ENCODE measurements at places on chromosomes 7 and 10.

DNA sequence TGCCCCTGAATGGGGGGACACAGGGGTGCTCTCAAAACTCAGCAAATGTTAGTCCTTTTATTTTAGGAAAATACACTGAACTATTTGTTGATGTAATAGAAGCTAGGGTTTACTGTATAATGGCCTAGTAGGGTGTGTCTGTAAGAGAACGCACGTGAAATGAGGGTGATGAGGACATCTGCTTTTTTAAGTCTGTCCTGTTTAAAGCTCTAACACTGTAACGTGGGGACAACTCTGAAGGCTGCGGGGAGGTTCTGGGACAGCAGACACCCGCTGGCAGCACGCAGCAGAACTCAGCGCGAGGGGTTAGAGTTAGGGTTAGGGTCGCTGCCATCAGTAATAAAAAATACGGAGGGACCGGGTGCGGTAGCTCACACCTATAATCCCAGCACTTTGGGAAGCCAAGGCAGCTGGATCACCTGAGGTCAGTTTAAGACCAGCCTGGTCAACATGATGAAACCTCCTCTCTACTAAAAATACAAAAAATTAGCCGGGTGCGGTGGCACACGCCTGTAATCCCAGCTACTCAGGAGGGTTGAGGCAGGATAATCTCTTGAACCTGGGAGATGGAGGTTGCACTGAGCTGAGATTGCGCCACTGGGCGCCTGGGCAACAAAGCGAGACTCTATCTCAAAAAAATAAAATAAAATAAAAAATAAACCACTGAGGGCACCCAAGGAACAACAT lies 98.0 kb downstream of the CTBP2 start:
- no peak for DNase-seq

GRCh38 chr10:7819121-7819460 lies 786 bp downstream of the TAF3 start:
- DNase-seq: peak; percentile 51

GRCh38 chr7:4888161-4888560 lies 4.6 kb upstream of the RADIL start:
- no peak for DNase-seq

DNA sequence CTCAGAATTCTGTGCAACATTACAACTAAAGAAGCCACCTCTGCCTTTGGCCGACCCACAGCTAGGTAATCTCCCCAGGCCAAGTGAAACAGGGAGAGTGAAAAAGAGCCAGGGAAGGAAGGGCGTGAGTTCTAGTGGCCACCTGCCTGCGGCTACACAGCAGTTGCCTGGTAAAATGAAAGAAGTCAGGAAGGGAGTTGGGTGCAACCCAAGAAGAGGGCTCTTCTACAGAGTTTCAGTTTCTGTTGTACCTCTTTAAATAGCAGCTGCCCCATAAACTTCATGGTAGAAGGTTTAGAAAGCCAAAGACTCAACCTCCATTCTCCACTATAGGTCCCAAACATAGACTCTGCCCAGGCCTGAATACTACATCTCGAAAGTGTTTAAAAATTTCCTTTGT lies 76.2 kb upstream of the TMEM168 start:
- DNase-seq: no peak

DNA sequence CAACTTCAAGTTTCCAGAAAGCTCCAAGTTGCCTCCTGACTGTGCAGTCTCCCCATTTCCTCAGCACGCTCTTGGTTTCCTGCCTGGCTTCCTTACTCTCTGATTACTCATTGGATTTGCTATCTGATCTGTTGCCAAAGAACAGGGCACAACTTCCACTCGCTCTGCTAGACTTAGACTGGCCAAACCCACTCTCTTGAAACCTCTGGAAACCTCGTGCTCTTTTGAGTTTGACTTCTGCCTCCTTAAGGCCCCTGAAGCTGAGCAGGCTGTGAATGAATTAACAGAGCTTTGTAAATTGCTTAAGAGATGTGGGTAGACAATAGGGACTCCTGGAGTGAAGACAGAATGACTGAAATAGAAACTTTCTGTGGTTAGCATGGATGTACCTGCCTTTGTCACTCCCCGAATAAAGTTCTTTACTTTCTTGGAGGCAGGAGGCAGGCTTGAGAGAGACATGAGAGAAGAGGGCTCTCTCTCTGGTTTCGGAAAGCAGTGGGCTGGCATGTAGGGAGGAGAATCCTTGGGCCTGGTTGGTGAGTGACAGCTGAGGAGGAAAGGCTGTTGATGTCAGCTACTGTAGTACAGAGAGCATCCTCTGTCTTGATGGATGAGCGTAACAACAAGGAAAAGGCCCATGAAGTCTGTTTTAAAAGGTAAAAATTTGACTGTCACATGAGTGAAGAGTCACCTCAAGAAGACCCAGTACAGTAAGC lies 70.8 kb downstream of the CHN2 start:
- no peak for DNase-seq

DNA sequence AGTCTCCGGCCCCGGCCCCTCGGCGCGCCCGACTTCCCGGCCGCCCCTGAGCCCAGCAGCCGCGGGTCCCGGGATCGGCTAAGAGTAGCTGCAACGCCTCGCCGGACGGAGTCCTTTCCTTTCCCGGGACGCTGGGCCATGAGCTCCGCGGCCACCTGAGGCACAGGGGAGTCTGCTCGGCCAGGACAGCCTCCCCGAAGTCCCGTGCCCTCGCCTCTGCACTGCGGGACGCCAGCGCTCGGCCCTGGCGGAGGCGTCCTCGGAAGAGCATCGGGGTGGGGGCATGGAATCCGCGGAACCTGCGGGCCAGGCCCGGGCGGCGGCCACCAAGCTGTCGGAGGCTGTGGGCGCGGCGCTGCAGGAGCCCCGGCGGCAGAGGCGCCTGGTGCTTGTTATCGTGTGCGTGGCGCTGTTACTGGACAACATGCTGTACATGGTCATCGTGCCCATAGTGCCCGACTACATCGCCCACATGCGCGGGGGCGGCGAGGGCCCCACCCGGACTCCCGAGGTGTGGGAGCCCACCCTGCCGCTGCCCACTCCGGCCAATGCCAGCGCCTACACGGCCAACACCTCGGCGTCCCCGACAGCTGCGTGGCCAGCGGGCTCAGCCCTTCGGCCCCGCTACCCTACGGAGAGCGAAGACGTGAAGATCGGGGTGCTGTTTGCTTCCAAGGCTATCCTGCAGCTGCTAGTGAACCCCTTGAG lies 502 bp downstream of the SLC18A3 start:
- no peak for DNase-seq

- no peak for DNase-seq
Measured at GRCh38 chr10:55330486-55330885, 529.5 kb upstream of the PCDH15 start.

GRCh38 chr7:32661501-32661900 lies 166.2 kb downstream of the AVL9 start:
- no peak for DNase-seq

DNA sequence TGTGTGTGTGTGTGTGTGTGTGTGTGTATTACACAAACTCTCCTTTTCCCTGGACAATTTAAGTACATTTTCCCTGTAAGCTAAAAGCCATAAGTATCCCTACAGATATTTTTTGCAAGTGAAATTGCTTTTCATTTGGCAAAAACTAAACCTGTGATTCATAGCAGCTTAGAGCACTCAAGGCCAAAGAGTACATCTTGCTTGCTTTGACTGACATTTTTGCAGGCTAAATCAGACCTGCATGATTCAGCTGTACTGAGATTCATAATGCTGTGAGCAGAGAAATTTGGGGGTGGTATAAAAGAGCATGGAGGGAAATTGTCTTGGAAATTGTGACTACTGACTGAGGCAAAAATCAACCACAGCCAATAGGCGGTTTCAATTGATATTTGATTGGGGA lies 500.4 kb downstream of the GFRA1 start:
- no peak for DNase-seq

DNA sequence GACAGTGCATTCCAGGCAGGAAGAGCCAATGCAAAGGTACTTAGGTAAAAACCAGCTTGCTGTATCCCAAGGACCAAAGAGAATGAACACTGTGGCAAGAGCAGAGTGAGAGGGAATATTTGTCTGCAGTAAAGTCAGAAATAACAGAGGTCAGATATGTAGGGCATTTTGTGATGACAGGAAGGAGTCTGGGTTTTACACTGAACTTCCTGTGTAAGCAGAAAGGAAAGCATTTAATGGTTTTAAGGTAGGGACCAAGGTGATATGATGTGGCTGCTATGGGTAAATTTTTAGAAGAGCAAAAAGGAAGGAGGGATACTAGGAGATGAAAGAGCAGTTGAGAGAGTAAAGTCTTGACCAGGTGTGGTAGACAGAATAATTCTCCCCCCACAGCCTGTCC lies 10.1 kb downstream of the ABCB1 start:
- no peak for DNase-seq

DNA sequence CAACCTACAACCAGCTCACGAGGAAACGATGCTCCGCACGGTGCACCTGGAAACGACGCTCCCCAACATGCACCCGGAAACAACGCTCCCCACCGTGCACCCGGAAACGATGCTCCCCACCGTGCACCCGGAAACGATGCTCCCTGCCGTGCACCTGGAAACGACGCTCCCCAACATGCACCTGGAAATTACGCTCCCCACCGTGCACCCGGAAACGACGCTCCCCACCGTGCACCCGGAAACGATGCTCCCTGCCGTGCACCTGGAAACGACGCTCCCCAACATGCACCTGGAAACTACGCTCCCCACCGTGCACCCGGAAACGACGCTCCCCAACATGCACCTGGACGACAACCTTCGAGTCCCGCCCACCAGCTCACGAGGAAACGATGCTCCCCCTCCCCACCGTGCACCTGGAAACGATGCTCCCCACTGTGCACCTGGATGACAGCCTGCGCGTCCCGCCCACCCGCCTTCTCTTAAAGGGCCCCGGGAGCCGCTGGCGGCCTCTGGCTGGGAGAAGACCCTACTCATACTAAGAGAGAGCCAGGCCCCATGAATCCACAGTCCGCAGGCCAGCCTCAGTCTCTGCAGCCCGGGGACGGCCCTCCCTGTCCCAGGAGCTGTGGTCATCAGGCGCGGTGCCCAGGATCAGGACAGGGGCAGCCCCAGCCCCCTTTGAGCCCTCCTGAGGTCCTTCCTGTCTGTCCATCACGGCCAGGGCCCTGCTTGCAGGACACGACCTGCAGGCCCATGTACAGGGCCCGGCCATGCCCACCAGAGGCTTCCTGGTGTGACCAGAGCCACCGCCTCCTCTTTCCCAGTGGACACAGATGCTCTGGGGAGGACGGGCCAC lies 98.3 kb downstream of the PDGFA start:
- DNase-seq: no peak

DNA sequence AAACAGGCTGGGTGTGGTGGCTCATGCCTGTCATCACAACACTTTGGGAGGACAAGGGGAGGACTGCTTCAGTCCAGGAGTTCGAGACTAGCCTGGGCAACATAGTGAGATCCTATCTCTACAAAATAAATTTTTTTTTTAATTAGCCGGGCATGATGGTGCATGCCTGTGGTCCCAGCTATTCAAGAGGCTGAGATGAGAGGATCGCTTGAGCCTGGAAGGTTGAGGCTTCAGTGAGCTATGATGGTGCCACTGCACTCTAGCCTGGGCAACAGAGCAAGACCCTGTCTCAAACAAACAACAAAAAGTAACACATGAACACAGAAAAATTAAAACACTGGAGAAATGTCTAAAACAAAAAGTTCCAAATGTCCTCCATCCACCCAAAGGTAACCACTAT lies 22.9 kb downstream of the PIK3AP1 start:
- no peak for DNase-seq

DNA sequence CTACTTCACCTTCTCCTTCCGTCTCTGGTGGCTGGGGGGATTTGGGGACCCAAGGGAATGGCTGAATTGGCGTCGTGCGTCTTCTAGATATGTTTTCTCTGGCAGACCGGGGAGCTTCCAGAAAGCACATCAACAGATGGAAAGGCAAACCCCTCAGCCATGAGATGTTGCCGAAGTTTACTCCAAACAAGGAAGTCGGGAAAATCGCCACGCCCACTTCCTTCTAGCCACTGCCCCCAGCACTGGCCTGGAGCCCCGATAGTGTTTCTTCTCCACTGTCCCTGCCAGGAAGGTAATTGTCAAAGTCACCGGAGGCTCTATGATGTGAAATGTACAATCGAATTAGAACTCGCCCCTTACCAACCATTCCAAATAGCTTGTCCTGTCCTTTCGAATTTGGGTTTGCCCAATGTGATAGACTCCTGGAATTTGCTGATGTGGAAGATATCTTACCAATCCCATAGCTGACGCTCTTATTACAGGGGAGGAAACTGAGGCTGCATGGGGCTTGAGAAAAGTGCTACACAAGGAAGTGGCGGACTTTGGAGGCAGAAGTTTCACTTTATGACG lies 191.0 kb downstream of the LSM5 start:
- no peak for DNase-seq

- no peak for DNase-seq
Measured at GRCh38 chr7:155287284-155287935, 10.3 kb upstream of the INSIG1 start.

DNA sequence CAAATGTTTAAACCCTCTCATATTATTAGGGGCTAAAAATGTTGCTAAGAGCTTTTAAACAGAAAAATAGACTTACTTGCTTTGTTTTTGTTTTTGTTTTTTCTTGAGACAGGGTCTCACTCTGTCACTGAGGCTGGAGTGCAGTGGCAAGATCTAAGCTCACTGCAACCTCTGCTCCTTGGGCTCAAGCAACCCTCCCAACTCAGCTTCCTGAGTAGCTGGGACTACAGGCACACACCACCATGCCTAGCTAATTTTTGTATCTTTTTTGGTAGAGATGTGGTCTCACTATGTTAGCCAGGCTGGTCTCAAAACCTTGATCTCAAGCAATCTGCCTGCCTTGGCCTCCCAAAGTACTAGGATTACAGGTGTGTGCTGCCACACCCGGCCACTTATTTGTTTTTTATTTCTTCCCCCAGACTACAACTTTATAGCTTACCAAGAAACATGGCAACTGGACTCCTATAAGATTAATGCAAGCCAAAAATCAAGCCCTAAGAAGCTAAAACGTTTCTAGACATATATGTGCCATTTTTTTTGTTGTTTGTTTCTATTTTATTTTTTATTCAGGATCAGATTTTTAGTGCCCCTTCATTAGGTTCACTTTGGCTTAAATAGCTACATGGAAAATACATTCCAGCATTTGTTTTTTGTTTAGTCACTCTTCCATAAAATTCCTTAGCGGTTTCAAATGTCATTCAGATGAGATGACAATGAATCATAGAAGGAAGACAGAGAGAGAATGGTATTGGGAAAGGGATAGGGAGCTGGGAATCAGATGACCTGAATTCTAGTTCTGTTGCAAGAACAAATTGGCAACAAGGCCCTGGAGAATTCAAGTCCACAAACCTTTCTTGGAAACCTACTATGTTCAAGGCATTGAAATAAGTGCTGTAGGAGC lies 163.4 kb upstream of the MKLN1 start:
- DNase-seq: peak; percentile 97

GRCh38 chr10:61765176-61766087 lies 102.7 kb downstream of the CABCOCO1 start:
- DNase-seq: no peak

- no peak for DNase-seq
Measured at GRCh38 chr7:33861947-33862346, 43.4 kb upstream of the BMPER start.

DNA sequence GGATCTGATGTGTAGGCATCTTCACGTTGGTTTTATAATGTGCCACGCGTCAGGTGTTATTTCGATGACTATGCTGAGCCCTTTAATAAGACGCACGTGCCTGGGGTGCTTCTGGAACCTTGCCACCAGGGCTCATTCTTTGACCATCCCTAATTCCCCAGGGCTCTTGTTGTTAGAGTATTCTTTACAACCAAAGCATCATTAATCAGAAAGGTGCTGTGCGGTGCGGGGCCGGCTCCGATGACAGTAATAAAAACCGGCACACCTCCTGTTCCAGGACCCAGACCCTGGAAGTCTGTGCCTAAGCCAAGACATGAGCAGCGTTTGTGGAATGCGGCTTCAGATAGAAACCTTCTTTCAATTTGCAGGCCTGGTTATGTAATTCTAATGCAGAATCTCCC lies 58.4 kb downstream of the MGMT start:
- no peak for DNase-seq
